Stimulated activated CD4-positive, alpha-beta T cell treated with anti-CD3 and anti-CD28 coated beads, Interleukin-1b, Interleukin-23, amount 100 ng/mL, for 1 hour (primary cell): ENCODE measurements at places on chromosomes 1 and 21.

DNA sequence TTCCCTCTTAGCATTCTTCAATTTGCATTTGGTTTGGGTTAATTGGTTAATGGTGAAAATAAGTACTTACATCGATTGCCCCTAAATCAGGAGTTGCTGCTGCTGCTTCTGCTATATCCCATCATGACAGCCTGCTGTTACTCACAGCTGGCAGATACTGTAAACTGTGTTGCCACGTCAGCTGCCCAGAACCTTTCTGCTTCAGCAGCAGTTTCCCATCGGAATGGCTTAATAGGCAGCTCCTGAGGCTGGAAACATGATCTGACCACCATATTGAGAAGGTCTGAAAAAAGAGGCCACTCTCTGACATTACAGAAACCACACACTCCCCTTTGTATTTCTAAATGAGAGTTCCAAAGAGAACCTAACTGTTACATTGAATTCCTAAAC is 14.3 kb upstream of the SEC16B start:
- no peak for DNase-seq

DNA sequence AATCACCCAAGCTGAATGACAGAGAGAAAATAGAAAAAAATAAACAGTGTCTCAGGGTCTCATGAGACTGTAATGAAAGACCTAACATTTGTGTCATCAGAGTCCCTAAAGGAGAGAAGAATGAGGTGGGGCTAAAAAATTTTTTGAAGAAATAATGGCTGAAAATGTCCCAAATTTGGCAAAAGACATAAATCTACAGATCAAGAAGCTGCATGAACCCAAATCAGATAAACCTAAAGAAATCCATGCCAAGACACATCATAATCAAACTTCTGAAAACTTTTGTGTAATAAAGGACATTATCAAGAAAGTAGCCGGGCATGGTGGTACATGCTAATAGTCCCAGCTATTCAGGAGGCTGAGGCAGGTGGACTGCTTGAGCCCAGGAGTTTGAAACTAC is 29.2 kb downstream of the LEMD1 start:
- DNase-seq, result no peak

- DNase-seq, result no peak
Observed at GRCh38 chr21:35254006-35254764, 205.1 kb upstream of the RUNX1 start.

DNA sequence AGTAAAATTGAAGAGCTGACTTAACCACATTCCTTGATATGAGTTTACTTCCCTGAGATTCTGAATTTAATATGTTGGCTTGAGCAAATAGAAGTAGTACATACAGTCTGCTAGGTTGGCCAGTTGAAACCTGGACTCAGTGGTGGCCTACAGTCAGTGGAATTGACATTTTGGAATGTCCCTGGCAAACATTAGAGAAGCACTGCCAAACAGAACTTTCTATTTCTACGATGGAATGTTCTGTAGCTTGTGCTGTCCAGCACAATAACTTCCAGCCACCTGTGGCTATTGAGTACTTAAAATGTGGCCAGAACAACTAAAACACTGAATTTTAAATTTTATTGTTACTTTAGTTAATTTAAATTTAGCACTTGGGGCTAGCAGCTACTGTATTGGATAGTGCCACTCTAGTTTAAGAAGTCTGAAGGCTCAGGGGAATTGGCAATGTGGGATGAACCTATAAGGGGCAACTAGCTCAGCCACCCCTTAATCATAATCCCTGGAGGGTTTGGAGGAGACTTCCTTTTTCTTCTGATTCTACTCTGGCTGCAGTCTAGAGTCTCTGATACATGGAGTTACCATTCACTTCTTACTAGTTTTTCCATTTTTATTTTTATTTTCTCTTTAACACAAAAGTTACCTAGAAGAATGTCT is 10.3 kb upstream of the TEDDM1 start:
- DNase-seq, result no peak

DNA sequence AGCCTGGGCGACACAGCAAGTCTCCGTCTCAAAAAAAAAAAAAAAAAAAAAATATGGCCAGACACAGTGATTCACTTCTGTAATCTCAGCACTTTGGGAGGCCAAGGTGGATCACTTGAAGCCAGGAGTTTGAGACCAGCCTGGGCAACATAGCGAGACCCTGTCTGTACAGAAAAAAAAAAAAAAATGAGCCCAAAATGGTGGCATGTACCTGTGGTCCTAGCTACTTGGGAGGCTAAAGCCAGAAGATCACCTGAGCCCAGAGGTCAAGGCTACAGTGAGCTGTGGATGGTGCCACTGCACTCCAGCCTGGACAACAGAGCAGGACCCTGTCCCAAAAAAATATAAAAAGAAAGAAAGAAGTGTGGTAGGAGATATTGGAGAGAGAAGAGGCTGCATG is 1.7 kb upstream of the TESK2 start:
- DNase-seq, result no peak

GRCh38 chr21:20802631-20803260 is 195.5 kb upstream of the NCAM2 start:
- no peak for DNase-seq

GRCh38 chr21:46156678-46157077 is 1.3 kb upstream of the FTCD start:
- no peak for DNase-seq

DNA sequence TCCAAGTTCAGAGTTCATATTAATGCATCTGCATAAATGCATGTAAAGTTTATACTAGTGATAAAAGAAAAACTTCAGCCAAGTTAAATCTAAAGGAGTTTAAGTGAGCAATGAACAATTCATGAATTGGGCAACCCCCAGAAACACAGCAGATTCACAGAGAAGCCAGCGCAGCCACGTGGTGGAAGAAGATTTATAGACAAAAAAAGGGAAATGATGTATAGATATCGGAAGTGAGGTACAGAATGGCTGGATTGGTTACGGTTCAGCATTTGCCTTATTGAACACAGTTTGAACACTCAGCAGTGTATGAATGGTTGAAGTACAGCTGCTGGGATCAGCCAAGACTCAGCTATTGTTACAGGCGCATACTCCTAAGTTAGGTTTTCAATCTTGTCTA is 5.7 kb downstream of the AK5 start:
- DNase-seq, result no peak

GRCh38 chr1:59985911-59986515 is 59.4 kb upstream of the CYP2J2 start:
- no peak for DNase-seq

GRCh38 chr1:208250613-208251012 is 6.4 kb upstream of the PLXNA2 start:
- no peak for DNase-seq

DNA sequence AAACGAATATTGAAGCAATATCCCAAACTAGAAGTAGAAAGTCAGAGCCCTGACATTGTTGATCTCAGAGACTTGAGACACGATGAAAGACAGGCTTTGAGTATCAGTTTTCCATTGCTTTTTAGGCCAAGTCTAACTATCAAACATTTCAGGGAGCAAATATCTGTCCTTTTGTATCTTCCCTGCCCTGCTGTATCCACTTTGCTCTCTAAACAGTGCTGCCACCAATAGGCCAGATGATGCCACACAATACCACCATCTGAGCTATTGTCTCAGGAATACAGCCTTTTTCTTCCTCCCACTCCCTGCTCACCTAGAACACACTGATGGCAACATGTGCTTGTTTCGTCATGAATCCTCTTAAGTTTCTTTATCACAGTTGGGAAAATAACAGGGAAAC is 62.6 kb upstream of the SPAG17 start:
- DNase-seq, result no peak

DNA sequence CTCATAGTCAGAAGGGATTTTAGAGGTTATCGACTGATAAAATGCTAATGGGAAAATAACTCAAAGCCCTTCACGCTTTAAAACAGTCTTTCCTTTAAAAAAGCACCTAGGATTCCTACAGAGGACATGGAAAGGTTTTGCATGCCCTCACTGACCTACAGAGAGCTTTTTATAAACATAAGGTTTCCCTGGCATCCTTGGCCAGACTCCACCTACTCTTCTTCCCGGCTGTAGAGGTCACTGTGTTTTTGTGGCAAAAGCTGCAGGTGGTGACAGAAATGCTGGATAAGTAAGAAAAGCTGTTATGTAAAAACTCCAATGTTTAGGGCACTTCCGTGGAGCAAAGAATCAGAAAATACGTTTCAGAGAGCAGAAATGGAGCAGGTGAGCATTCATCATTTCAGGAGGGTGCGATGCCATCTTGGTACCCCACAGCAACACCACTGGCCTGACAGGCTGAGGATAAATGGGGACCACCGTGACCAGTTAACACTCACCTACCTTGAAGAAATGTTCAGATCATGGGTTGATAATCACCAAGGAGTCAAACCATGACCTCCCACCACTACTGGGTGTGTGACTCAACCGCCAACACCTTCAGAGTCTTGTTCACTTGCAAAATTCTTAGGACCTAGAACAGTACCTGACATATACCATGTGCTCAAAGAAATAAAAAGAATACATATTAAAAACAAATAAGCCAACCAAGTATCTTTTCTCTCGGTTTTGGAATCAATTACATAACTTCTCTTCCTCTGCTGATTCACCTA is 46.6 kb downstream of the SSBP3 start:
- no peak for DNase-seq
